Stimulated activated CD8-positive, alpha-beta memory T cell treated with anti-CD3 and anti-CD28 coated beads, Interleukin-4, amount 100 ng/mL, for 24 hours (primary cell): ENCODE measurements at places on chromosomes 6 and 20.

GRCh38 chr6:3812596-3812995 lies 36.6 kb upstream of the FAM50B start:
- no peak for DNase-seq

GRCh38 chr6:118708055-118708454 lies 56.7 kb upstream of the CEP85L start:
- no peak for DNase-seq

- DNase-seq, result no peak
Observed at GRCh38 chr20:19449051-19449450, 236.6 kb downstream of the SLC24A3 start.

GRCh38 chr6:114053791-114054190 lies 82.8 kb upstream of the HDAC2 start:
- DNase-seq, result no peak

GRCh38 chr6:4295058-4295782 lies 159.8 kb upstream of the ECI2 start:
- no peak for DNase-seq
